ENCODE measurements at places on chromosomes 6 and 20.

DNA sequence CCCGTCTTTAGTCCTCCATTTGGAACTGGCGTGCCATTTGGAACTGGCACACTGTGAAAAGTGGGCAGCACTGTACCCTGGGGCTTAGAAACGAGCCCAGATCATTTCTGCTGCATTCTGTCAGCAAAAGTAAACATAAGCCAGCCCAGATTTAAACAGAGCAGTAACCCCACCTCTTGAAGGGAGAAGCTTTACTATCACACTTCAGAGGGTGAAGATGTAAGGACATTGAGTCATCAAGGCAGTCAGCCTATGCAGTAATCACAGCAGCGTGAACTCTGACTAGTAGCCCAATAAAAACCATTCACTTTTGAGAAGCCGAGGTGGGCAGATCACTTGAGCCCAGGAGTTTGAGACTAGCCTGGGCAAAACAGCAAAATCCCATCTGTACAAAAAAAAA lies 216.9 kb downstream of the EYA2 start:
- no peak for DNase-seq

- no peak for DNase-seq
Observed at GRCh38 chr6:33505548-33506370, 51.4 kb downstream of the ZBTB9 start.

- no peak for DNase-seq
Observed at GRCh38 chr20:20491110-20491783, 123.3 kb downstream of the INSM1 start.

DNA sequence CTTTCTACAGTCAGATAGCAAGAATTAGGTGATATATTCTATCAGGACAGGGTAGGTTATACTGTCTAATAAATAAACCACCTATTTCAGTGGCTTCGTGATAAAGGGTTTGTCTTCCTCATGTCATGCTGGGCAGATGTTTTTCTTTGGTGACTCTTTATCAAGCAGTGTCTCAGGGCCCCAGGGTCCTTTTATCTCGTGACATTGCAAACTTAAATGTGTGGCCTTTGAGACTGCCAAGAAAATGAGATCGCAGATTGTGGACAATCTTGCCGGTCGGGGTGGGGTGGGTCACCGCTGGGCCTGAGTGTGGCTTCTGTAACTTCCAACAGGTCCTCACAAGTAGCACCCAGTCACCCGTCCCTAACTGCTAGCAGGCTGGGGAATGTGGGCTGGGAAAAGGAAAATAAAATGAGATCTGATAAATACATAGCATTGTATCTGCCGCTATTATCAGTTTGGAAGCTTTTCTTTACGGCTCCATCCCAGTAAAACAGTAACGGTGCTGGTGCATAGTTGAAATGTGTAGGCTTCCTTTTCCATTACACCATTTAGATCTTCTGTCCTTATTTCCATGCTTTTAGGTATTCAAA lies 50.5 kb upstream of the BMP6 start:
- DNase-seq, result no peak

DNA sequence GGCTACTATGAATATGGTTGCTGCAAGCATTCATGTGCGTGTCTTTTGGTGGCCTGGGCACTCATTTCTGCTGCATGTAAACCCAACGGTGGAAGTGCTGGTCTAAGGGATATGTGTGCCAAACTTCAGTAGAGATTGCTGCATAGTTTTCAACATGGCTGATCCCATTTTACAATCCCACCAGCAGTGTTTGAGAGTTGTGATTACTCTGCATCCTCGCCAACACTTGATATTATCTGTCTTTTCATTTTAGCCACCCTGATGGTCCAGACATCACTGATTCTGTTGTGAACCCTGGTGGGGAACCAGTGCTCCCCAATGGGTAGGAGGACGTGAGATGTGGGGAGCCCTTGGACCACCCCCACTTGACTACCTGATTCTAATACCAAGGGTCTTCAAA lies 27.5 kb downstream of the PACSIN1 start:
- no peak for DNase-seq

DNA sequence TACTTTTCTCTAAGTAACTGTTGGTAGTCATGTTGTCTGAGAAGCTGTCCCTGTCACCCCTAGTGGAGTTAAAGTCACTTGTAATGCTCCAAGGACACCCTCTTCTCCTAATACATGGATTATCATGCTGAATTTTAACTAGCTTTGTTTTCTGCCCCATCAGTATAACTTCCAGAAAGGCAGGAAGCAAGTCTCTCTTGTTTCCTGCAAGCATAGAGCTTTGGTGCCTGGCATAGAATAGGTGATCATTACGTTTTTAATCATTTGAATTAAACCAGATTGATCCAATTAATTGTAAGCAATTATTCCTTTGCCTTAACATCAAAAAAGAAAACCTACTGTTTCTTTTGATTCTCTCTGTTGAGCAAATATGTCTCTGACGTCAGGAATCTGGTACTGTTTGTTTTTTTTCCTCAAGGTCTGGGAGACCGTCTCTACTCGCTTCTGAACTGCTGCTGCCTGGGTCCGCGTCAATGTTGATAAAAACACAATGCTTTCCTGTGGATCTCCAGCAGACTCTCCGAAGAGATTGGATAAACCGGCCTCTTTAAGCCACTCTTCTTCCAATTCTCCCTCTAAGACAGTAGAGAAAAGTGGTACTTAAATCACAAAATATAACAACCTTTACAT lies 71.8 kb downstream of the ARHGAP18 start:
- no peak for DNase-seq

DNA sequence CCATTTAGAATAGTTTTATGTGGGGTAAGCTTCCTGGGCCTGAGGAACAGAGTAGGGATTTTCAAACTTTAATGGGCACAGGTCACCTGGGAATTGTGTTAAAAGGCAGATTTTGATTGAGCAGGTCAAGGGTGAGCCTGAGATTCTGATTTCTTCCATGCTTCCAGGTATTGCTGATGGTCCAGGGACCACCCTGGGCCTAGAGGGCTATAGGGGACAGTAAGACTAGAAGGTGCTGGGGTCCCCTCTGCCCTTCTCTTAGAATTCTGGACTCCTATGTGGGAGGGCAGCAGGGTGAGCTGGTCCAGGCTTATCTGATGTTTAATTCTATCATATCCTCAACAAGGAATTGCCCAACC lies 2.6 kb downstream of the DDR1 start:
- no peak for DNase-seq

DNA sequence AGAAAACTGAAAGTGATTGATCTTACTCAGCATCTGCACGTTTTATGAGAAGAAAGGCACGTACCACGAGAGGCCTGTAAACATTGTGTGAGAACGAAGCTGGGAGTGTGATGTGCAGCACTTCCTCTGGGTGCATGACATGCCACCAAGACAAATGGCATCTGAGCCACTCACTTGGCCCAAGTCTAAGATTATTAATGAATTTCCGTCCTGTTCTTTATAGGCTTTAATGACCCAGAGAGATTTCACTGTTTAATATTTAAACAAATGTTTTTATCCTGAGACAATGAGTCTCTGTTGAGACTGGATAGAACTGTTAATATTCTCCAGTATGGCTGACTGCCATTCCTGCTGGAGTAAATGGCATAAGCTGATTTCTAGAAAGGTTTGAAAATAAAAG lies 172.6 kb upstream of the PHACTR1 start:
- no peak for DNase-seq

GRCh38 chr6:155088856-155089255 lies 93.7 kb downstream of the TIAM2 start:
- DNase-seq, result no peak

GRCh38 chr6:160082627-160083026 lies 39.0 kb upstream of the SLC22A1 start:
- no peak for DNase-seq

GRCh38 chr20:17810062-17810631 lies 110.4 kb downstream of the BANF2 start:
- DNase-seq, result no peak

- DNase-seq, result no peak
Observed at GRCh38 chr20:62122654-62123449, 577 bp downstream of the LSM14B start.

- DNase-seq, result no peak
Observed at GRCh38 chr6:155216312-155217046, 47.3 kb upstream of the CLDN20 start.

GRCh38 chr6:90370493-90370959 lies 73.9 kb upstream of the BACH2 start:
- DNase-seq, result no peak

GRCh38 chr6:6657820-6658217 lies 69.3 kb downstream of the LY86 start:
- DNase-seq, result no peak

GRCh38 chr6:93365445-93365844 lies 53.9 kb downstream of the EPHA7 start:
- DNase-seq, result no peak

- DNase-seq, result no peak
Observed at GRCh38 chr20:20609522-20609921, 102.9 kb downstream of the RALGAPA2 start.

GRCh38 chr6:154872542-154873114 lies 122.5 kb upstream of the TIAM2 start:
- DNase-seq, result no peak

DNA sequence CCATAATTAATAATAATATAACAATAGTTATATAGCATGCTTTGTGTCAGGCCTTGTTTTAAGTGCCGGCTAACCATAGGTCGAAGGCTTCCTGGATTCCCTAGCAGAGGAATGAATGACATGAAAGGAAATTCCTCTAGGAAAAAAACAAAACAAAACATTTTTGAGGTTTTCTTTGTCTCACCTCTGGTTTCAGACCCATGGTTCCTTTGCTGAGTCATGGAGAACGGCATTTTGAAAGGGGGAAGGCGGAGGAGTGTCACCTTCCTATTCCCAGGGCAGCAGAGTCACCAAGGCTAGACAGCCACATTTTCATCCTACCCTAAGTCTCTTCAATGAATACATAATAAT lies 25.3 kb upstream of the CCND3 start:
- no peak for DNase-seq

GRCh38 chr20:16385462-16385861 lies 187.8 kb downstream of the KIF16B start:
- no peak for DNase-seq

All from activated T-cell treated with anti-CD3 and anti-CD28 coated beads for 4 hours (primary cell).